MG63 (cell line): ENCODE measurements at places on chromosomes 12 and 14.

- no peak for DNase-seq
Observed at GRCh38 chr12:80565271-80565670, 121.2 kb downstream of the PTPRQ start.

DNA sequence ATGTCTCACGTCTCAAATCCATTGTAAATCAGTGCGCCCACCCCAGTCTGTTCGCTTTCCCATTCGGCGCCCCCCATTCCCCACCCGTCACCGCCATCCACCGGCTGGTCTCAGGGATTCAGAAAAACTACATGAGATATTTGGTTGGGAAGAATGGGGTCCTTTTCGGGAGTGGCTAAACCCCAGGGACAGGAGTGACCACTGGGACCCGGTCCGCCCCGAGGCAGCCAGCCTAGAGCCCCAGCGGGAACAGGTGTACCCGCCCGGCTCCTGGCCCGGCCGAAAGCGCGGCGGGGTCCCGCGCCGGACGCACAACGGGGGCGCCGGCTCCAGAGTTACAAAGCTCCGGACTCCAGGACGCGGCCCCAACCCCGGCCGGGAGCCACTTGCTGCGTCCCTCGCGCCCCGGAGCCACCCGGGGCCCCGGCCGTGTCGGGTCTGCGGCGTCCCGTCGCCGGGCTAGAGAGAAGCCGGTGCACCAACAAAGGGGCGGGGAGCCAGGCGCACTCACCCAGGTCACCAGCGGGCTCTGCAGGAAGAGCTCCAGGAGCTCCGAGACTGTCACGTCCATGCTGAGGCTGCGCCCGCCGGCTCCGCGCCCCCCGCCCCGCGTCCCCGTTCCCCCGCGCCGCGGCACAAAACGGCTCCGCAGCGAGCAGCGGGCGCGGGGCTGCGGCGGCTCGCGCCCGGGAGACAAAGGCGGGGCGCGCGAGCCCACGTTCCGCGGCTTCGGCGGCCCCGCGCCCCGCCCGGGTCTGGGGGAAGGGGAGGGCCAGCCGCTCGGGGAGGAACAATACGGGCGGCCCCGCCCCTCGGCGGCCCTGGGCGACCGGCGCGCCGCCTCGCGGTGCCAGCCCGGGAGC is at the start of gene CCDC88C:
TSS of gene CCDC88C (minus strand) at position 701 of the 863 bp plus-strand sequence. CDS start at position 571, 130 bp downstream.
- DNase-seq: peak; percentile 63

DNA sequence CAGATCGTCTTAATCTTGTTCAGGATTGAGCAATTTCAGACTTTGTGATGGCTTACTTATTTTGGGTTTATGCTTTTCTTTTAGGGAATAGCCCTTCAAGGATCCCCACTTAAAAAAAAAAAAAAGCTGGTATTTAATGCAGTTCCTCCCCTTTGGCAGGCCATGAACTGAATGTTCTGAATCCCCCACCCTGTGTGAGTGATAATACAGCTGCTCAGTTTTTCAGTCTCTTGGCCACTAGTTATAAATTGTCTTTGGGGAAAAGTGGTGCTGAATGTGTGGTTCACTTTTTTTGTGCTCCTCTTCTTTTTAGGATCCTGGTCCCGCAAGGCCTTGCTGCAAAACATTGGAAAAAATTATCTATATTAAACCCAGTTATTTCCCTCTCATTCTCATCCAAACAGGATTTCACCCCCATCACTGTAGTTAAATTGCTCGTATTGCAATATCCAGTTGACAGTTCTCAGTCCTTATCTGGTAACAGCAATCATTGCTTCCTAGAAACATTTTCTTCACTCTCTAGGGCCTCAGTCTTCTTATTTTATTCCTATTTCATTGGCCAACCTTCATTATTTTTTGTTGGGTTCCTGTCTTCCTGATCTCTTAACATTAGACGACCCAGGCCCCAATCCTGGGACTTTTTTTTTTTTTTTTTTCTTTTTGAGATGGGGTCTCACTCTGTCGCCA is 73.1 kb upstream of the PAWR start:
- DNase-seq: no peak

DNA sequence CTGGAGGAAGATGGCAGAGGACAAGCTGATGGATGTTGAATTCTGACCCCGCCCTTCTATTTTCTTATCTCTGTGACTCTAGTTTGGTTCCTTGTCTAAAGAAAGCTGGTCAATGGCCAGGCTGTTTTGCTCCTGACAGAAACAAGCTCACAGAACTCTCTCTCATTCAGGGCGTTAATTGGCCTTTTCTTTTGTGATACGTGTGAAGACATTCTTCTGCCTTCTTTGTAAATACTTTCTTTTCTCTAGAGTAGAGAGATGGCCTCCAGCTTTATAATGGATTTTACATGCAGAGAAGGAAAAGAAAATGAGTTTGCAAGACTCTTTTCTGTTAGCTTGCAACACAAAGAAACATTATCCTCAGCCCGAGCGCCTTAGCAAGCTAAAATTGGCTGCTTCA is 492.2 kb upstream of the CCDC196 start:
- no peak for DNase-seq

DNA sequence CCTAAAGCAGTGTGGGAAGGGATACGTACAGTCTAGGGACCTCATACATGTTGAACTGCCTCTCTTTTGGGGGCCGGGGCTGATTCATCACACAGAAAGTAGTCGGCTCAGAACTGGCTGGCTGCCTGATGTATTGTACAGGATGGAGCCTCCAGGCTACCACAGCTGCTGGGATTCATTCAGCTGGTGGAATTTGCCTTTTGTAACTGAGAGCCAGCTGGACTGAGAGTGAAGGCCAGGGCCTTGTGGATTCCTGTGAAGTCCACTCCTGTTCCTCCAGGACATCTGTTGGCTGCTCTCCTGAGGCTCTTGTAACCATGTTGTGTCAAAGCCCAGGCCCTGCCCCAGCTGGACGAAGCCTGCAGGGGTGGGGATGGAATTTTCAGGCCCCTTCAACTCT is 116.3 kb upstream of the PRICKLE1 start:
- DNase-seq: peak; percentile 87

DNA sequence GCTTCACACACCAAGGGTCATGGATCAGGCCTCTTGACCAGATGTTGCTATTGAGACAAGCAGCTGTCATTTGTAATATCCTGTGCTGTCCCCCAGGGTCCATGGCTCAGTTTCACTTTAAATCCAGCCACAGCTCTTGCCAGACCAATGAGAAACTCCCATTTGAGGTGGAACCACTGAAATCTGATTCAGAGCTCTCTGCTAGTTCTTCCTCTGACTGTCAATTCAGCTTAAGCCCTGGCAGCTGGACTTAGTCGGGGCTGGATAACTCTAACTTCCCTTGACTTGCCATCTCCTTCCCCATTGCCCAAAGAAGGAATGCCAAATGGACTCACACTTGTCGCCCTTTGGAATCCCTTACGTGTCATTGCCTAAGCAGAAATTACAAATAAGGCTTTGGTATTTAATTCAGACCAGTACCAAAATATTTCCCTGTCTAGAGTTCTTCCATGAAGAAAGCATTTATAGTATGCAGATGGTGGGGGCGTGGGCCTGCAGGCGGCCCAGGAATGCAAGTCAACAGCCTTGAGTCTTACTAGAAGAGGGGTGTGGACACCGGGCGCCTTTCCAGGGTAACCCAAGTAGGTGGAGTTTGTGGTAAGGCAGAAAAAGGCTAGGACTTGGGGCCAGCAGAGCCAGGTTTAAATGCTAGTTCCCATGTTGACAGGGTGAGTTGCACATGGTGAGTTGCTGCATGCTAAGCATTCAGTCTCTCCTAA is 96.9 kb upstream of the TMPO start:
- peak; percentile 97 for DNase-seq

DNA sequence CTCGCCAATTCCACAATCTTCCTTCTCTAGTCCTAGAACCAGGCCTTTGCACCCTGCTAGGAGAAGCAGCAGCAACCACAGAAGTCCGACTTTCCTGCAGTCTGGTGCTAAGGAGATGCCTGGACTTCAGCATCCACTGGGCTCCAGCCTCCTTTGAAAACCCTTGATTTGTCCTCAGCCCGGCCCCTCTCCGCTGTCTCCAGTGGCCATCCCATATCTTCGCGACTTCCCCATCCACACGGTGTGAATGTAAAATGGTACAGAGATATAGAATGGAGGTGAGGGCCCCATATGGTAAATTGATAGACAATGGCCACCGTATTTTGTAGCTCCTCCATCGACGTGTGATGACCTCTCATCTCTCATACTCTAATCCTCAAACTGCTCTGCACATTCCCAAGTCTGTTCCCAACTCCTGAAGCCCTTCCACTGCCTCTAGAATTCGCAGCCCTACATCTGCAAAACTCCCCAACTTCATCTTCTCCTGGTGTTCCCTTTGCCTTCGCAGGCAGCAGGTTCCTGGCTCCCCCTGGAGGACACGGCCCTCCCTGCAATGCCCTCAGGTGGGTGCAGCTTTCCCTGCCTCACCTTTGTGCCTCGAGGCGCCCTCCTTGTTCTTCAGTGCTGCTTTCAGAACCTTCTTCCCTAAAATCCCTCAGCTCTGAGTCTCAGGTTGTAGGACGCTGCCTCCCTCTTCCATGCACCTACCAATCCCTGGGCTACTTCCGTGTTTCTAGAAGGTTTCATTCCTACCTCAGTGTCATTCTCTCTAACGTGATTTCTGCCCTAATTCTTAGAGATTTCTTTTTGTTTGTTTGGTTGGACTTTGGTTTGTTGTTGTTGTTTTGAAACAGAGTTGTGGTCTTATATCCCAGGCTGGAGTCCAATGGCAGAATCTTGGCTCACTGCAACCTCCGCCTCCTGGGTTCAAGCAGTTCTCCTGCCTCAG is 36.7 kb downstream of the TMBIM6 start:
- peak; percentile 33 for DNase-seq

DNA sequence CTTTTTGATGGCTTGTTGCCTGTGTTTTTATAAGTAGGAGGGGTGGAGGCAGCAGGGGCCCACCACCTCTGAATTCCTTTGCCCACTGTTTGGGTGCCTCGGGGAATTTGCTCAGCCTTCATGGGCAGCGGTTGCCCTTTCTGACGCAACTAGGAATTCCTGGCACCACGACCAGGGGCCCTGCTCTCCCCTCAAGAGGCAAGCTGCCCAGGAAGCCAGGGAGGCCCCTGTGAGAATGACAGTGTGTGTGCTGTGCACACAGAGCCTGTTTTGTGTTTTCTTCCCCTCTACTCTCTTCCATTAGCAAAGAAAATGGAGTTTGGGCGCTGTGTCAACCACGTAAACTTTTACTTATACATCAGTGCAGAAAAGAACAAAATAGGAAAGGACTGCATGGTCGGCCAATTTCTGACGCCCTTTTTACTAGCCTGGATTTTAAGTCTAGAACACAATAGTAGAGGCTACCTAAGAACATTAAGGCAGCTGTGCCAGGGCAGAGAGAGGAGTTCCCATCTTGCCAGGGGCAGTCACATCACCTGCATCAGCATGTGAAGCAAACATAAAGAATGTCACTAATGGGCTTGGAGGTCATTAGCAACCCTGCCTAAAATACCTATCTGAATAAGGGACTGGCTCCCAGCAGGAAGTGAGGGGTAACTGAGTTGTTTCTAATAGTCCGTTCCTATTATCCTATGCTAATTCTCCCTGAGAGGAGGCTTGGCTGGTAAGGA is 17.9 kb upstream of the PTGR2 start:
- DNase-seq: peak; percentile 79

DNA sequence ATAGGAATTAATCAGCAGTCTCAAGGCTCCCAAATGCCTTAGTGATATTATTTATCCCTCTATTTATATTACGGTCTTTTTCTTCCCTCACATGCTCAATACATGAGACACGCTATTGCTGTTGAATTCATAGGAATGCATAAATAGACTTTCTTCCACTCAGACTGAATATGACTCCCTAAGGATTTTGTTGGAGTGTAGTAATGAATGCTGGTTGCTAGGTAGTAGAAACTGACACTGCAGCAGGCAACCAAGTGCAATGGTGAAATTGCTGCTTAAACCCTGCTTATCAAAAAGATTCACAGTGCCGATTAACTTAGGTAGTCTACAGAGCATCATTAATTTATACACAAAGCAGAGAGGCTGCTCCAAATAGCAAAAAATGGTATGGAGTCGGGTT is 168.2 kb downstream of the KCNC2 start:
- DNase-seq: no peak

DNA sequence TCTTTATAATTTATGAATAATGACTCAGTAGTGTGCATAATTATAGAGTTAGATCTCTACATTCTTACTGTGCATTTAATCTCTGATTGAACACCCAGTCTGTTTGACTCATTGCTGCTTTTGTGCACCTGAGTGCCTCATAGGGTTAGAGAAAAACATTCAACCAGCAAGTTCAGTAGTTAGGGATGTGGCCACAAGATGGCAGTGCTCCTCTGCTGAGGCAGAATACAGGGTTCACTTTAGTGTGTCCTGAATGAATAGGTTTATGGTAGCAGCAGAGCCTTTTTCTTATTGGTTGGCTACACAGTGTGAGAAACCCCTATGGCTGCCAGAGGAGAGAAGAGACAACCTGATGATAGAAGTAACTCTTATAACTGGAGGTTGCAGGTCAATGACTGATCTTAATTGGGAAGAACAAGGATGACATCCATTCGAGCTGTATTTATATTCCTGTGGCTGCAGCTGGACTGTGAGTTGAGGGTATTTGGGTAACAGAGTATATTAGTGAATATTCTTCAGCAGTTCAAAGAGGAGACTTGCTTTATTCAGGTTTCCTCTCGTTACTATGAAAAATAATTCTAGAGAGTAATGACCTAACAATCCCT is 194.9 kb upstream of the OR4E1 start:
- DNase-seq: no peak

GRCh38 chr12:94495445-94496115 is 35.9 kb upstream of the CEP83 start:
- no peak for DNase-seq

GRCh38 chr14:97074456-97074855 is 277.3 kb downstream of the VRK1 start:
- DNase-seq: no peak

- DNase-seq: peak; percentile 26
Observed at GRCh38 chr14:59358102-59358501, 107.1 kb downstream of the GPR135 start.

DNA sequence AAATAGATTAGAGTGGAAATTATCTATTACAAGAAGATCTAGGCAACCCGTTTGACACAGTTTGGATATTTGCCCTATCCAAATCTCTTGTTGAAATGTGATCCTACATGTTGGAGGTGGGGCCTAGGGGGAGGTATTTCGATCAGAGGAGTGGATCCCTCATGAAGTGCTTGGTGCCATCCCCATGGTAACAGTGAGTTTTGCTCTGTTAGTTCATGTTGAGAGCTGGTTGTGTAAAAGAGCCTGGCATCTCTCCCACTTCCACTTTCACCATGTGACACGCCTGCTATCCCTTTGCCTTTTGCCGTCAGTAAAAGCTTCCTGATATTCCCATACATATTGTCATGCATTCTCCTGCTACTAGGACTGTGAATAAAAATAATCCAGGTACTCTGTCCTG is 66.4 kb upstream of the FLRT2 start:
- no peak for DNase-seq

DNA sequence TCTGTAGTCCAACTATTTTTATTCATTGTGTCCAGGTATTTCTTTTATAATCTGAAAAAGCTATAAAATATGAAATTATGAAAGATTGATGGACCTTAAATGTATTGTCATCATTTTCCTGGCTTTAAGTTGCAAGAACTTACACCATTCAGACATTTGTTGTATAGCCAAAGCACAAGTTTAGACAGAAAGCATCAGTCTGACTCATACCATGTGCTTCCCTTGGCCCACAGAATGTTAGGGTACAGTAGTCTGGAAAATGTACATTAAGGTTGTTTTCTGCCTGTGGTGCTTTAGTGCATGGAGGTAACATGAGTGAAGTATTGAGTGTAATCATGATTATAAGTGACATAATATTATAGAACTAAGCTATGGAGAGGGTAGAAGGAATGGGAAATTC is 1002.5 kb downstream of the BCL11B start:
- no peak for DNase-seq
